CD4-positive, alpha-beta T cell (primary cell): ENCODE measurements at places on chromosomes 6 and 20. TPM values are rescaled to one million over a fixed set of nuclear protein-coding genes. Genes with fewer than 3 reads are reported as not detected.

- no peak for DNase-seq
Observed at GRCh38 chr6:106897580-106897979, 76.9 kb downstream of the CD24 start.

DNA sequence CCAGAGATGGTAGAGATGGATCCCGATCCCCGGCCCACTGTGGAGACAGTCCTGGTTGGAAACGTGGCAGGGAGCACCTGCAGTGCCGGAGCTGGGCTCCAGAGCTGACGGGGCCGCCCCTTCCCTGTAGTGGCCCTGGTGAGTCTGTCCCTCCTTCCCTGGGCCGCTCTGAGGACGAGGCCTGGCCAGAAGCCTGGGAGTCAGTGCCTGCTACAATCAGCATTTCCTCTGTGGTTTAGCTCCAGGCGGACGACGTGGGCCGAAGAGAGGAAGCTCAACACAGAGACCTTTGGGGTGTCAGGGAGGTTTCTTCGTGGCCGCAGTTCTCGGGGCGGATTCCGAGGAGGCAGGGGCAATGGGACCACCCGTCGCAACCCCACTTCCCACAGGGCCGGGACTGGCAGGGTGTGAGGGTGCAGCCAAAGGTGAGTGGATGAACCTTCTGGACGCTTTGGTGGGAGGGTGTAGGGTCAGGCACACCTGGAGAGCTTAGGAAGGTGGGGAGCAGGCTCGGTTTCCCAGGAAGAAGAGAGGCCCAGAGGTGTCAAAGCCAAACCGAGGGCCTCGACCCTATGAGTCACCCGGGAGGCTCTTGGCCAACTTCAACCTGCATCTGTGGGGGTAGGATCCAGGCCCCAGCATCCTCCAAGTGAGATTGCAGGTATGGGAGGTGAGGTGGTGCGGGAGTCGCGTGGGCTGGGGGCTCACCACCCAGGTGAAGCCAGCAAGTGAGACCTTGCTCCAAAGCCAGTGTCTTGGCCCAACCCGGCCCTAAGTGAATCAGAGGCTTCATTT lies 9.9 kb downstream of the PSMA7 start:
- DNase-seq = no peak

DNA sequence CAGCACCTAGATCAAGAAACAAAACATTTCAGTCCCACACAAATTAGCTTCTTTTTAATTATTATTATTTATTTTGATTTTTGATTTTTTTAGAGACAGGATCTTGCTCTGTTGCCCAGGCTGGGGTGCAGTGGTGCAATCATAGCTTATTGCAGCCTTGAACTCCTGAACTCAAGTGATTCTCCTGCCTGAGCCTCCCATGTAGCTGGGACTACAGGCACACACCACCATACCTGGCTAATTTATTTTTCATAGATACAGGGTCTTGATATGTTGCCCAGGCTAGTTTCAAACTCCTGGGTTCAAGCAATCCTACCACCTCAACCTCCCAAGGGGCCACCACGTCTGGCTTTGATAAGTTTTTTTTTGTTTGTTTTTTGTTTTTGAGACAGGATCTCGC lies 24.6 kb downstream of the SNAI1 start:
- DNase-seq = no peak

- DNase-seq = no peak
Observed at GRCh38 chr6:22106451-22106850, 190.4 kb downstream of the PRL start.

LY6G6D gene
- not detected for total RNA-seq

KCNK16 gene
- total RNA-seq = not detected
